ENCODE measurements at places on chromosomes 5 and 9. TPM values are rescaled to one million over a fixed set of nuclear protein-coding genes. Genes with fewer than 3 reads are reported as not detected.

The MYO10 gene
- total RNA-seq, result not detected

The PCDHB14 gene
- not detected for total RNA-seq

The SLC2A8 gene
- 0.39 TPM for total RNA-seq

The HCN1 gene
- total RNA-seq, result not detected

The PCA3 gene
- total RNA-seq, result not detected

The CAST gene
- 115 TPM for total RNA-seq

The ELOVL7 gene
- not detected for total RNA-seq

The SHISAL2B gene
- total RNA-seq, result not detected

The PCDHGA11 gene
- 0.10 TPM for total RNA-seq

The CAVIN4 gene
- not detected for total RNA-seq

The OTP gene
- total RNA-seq, result not detected

The RFESD gene
- 5.6 TPM for total RNA-seq

The CATSPER3 gene
- 0.80 TPM for total RNA-seq

The SH2D3C gene
- total RNA-seq, result 42.8 TPM

The UGT3A1 gene
- not detected for total RNA-seq

The LEAP2 gene
- total RNA-seq, result 4.7 TPM

The UBE2B gene
- 161 TPM for total RNA-seq

The SLC6A19 gene
- not detected for total RNA-seq

The GLDC gene
- total RNA-seq, result not detected

The TTC16 gene
- 8.2 TPM for total RNA-seq

The PCAT7 gene
- not detected for total RNA-seq

The TMEM174 gene
- not detected for total RNA-seq

The PCDHA8 gene
- total RNA-seq, result not detected

The SLC36A2 gene
- not detected for total RNA-seq

All from naive thymus-derived CD8-positive, alpha-beta T cell (primary cell).